Common myeloid progenitor, CD34-positive (primary cell): ENCODE measurements at places on chromosomes 16 and 17.

DNA sequence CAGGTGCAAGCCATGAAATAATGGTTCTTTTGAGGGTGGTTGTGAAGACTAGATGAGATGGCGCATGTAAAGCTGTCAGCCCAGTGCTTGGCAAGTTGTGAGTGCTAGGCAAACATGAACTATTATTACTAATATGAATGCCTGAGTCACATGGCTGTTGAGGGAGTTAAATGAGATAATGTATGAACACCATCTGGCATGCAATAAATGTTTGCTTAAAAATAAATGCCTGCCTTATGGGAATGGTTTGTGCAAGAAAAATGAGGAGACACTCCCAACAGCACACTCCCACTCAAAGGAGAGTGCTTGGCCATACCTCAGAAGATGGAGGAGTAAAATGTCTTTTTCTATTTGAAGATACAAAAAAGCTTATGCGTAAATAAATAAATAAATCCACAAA, 3.6 kb downstream of the MAPK3 start:
- no peak for DNase-seq

- no peak for DNase-seq
Measured at GRCh38 chr16:67648764-67649407, 3.9 kb downstream of the CARMIL2 start.

GRCh38 chr16:15620611-15621195, 22.3 kb downstream of the MARF1 start:
- no peak for DNase-seq

- DNase-seq = no peak
Measured at GRCh38 chr16:11383481-11384183, 38.4 kb downstream of the RMI2 start.

DNA sequence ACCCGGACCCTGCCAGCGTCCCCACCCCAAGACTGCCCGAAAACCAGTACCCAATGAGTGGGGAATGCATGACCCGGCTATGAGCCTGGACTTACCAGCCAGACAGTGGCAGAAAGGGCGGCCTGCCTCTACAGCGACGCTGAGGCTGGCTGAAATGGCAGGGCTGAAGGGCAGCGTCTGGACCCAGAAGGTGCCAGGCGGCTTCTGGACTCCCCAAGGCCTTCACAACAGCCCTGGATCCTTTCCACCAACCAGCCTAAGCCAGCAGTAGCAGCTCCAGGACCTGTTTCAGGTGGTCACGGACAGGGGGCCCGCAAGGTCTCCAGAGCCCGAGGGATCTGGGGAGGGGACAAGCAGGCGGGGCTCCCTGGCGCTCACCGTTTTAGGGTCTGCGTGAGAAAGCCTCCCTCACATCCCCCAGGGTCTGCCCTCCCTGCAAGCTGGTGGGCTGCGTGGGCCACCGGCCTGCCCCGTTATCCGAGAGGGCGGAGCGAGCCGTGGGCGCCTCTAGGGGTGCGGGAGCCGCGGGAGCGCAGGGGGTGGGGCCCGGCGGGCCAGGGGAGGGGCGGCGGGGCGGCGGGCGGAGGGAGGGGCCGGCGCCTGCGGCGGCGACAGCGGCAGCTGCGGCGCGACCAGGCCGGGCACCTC, at the start of gene RIPOR1:
Gene RIPOR1, plus strand, starts transcription at position 608 of the 648 bp plus-strand sequence. CDS start 9,618 bp downstream, outside the sequence.
- no peak for DNase-seq

GRCh38 chr17:4332296-4332970, 34.0 kb downstream of the UBE2G1 start:
- no peak for DNase-seq

DNA sequence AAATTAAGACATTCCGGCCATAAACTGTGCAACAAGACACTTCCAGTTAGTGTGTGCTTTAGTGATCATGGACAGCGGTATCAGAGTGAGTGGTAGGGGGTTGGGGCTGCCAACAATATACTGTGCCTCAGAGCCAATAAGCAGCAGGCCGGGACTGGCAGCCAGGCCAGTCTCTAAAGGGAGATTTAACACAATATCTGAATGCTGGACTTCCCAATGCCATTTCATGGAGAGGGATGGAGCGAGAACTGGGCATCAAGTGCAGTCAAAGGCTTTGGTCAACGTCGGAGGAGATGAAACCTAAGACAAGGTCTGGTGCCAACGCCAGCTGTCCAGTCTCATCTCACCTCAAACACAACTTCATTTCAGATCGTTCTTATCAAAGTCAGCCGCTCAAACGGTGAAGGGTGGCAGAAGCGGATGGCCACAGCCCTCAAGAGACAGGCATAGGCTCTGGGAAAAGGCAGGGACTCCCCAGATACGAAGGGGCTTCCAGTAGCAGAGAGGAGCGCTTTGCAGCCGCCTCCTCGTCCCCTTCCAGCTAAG, 935 bp downstream of the USP32 start:
- peak; percentile 49 for DNase-seq

GRCh38 chr16:1700246-1700645, 5.7 kb upstream of the MAPK8IP3 start:
- no peak for DNase-seq

GRCh38 chr16:59988591-59988990, 1254.5 kb upstream of the GOT2 start:
- no peak for DNase-seq

DNA sequence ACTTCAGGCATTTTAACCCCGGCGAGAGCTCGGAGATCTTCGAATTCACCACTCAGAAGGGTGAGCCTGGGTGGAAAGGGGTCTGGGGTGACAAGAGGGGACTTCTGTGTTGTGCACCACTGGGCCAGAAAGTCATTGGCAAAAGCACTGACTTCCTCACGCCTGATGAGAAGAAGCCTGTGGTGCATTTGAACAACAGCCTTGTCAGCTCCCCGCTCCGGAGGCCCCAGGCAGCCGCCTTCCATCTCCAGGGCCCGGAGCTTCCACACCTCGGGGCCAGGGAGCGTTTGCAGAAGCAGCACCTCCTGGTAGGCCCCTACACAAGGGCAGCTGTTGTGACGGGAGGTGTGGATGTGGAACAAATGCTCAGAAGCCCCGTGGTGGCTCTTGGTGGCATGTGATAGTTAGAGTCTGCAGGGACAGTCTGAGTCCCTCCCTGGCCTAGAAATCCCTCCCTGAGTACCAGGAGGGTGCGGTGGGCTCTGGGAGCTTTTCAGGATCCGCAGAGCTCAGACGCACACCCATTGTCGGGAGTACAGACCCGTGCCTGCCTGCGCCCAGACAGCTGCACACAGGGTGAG, 9.7 kb downstream of the CACNG1 start:
- DNase-seq = no peak

DNA sequence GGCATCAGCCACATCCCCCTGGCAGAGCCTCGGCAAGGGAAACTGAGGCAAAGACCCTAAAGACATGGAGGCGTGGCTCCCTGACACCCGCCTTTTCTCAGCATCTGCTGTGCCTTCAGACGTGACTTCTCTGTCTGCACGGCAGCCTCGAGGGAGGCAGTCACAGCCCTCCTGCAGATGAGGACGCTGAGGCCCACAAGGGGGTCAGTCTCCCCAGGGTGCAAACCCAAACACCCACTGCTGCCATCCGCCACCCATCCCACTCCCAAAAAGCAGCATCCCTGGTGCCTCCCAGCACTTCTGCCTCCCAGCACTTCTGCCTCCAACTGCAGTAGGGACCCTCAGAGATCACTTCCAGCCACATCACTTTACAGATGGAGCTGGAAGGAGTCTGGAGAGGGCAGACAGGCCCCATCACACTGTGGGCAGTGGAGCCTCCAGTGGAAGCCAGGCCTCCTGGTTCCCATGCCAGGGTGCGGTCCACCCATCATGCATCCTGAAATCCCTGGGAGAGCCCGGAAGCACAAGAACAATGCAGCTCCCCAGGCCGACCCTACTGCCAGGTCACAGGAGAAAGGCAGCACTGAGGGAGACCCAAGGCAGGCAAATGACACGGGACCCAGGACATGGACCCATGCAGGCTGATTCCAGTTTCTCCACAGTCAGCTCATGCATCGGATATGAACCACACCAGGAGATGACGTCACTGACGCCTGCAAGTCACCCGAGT, 23.8 kb downstream of the KDM8 start:
- no peak for DNase-seq

GRCh38 chr16:73599351-73599750, 551.4 kb upstream of the ZFHX3 start:
- DNase-seq = no peak

- DNase-seq = no peak
Measured at GRCh38 chr16:81505011-81505661, 60.5 kb downstream of the CMIP start.

DNA sequence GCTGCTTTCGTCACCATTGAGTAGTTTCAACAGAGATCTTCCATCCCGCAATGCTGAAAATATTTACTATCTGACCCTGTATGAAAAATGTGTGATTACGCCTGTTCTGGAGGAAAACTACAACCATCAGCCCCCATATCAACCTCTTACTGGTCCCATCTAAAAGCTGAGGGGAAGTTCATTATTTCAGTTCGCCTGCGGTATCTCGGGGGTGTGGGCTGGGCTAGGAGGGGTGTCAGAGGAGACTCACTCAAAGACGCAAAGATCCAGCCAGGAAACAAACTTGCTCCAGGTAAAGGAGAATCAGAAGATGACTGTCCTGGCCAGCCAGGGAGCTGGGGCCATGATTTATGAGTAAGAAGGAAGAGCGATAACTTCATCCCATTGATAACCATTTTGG, 13.7 kb downstream of the CACNG1 start:
- DNase-seq = no peak

GRCh38 chr16:24523569-24523968, 15.8 kb upstream of the RBBP6 start:
- no peak for DNase-seq

DNA sequence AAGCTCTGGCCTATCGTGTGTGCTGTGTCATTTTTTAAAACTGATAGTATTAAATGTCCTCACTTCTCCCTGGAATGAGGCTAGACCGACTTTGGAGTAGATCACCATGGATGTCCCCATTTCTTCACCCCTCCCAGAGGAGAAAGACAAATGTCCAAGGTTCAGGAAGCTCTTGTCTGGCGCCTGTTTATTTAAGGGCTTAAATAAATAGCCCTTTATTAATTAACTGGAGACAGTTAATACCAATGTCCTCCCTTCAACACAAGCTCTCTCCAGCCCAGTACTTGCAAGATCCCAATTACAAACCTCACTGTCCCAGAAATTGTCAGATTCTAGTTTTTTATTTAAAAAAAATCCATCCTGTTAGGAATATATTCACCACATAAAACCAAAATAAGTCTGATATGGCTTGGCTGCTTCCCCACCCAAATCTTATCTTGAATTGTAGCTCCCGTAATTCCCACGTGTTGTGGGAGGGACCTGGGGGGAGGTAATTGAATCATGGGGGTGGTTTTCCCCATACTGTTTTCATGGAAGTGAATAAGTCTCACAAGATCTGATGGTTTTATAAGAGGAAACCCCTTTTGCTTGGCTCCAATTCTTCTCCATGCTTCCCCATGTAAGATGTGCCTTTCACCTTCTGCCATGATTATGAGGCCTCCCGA, 344.4 kb downstream of the SHISA9 start:
- DNase-seq = no peak

GRCh38 chr17:29583324-29584248, 5.9 kb downstream of the GIT1 start:
- DNase-seq = no peak

- DNase-seq = peak; percentile 99
Measured at GRCh38 chr16:46688654-46689364, at the start of gene VPS35. TSS of gene VPS35 (minus strand) at chr16:46689178. CDS start at chr16:46689133, 45 bp downstream.

DNA sequence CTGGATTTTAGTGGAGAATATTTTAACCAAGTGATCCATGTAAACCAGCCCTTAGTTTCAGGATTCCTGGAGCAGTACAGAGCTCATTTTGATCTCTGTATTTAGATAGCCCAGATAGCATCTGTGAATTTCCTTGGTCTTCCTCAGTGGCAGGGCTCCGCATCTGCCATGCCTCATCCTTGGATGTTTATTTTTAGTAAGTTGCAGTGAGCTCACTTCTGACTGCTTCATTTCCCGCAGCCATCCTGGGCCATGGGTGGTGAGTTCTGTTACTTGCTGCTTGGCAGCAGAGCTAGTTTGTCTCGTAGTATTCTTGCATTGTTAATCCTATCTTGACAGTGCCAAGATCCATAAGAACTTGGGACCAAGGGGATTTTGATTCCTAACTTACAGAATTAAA, 33.7 kb downstream of the IST1 start:
- DNase-seq = no peak

DNA sequence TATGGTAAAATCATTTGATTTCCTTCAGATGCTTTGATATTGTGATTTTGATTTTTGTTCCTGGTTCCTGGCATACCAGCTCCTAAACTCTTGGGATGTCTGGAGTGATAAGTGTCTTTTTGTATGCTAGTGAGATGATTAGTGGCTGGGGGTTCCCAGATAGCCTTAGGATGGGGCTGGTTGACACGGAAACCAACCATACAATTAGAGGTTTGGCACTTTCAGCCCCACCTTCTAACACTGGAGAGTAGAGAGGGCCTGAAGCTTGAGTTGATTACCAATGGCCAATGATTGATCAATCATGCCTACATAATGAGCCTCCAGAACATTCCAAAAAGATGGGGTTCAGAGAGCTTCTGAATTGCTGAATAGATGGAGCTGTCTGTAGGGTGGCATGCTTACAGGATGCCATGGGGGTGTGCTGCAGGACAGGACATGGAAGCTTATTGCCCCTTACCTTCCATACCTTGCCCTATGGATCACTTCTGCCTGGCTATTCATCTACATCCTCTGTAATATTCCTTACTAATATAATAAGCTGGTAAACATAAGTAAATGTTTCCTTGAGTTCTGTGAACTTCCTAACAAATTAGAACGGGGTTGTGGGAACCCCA, 22.8 kb downstream of the RNF112 start:
- DNase-seq = no peak

GRCh38 chr17:19750835-19751234, 2.7 kb upstream of the ALDH3A1 start:
- DNase-seq = no peak

DNA sequence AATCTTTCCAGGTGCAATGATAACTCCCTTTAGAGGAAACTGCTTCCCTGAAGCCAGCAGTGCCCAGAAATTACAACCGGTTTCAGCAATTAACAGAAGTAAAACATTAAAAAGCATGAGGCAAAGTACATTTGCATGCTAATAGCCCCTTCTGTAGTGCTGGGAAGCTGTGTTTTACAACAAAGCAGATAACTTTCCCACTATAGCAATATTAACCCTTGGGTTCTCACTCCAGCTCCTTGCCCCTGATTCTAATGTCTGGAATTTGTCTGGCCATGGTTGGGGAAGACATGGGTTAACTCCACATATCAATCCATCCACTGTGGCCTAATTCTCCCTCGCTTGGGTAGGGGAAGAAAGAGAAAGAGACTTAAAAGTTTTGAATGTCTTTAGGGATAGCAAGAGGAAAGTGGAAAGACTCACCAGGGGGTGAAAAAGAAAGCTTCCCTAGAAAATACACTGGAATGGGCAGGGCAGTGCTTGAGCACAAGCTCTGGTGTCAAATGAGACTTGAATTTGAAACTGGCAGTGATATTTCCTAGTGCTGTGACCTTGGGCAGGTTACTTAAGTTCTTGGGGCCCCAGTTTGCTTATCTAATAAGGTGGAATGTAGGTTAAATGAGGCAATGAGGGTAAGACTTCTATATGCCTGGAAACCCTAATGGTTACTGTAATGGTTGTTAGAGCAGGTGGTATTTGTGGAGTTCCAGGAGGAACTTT, 102.0 kb downstream of the SOX9 start:
- no peak for DNase-seq
